ENCODE measurements at places on chromosomes 7 and 10.

GRCh38 chr7:11775401-11775800 is 56.6 kb downstream of the THSD7A start:
- DNase-seq: no peak

DNA sequence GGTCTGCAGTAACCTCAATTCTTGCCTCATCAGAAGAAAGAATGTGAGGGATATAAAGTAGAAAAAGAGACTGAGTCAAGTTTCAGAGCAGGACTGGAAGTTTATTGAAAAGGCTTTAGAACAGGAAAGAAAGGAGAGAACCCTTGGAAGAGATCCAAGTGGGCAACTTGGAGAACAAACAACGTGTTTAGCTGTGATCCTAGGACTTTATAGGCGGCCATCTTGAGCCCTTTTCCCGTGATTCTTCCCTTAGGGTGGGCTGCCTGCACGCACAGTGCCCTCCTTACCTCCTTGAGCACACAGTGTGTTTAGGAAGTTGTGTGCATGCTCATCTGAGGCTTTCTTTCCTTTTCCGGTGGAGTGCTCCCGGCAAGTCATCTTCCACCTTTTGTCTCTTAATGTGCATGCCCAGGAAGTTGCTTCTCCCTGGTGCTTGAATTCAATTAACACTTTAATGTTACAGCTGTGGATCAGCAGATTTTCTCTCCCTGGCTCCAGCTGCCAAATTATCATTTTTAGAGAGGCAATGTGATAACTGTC is 59.8 kb downstream of the ENTPD1 start:
- no peak for DNase-seq

- no peak for DNase-seq
These were observed 7.7 kb downstream of the ACSM6 start for GRCh38 chr10:95201736-95202135.

DNA sequence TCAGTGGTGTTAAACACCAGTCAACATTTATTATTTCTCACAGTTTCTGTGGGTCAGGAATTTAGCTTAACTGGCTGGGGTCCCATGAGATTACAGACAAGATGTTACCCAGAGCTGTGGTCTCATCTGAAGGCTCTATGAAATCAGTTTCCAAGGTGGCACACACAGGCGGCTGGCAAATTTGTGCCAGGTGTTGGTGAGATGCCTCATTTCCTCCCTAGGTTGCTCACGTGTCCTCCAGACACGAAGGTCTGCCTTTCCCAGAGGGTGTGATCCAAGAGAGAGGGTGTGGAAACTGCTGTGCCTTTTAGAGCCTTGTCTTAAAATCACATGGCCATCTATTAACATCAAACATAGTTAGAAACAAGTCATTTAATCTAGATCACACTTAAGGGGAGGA is 209.0 kb downstream of the JCAD start:
- DNase-seq: no peak

DNA sequence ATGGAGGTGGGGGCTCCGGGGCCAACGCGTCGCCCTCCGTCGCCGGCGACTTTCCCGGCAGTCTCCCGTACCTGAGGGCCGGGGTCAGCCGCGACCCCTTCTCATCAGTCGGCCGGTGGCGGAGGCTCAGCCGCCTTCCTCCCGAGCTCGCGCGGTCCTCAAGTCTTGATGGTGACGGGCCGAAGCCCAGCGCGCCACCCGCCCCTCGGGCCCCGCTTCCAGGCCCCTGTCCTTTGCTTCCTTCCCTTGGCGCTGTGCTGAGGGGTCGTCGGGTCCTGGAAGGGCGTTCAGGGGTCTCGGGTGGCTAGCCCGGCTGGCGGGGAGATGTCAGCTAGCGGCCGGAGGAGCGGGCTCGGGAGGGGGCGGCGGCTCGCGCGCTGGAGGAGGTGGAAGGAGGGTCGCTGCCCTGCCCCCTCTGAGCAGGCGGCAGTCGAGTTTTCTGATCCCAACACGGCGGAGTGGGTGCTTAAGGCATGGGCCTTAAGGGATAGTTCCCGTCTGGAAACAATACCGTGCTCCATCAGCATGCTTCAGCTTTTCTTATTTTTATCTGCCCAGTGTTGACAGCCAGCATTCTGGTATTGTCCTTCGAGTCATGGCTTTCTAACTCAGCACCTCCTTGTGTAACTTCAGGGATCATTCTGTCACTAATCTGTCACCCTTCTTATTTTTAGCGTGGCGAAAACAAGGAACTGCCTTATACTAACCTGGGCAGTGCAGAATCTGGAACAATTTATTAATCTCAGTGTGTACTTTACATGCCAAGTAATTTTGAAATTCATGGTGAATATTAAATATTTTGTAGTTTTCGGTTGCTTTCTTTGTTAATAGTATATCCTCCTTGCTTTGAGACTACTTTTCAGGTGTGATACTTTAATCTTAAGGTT is 748 bp downstream of the PHTF2 start:
- peak; percentile 47 for DNase-seq

DNA sequence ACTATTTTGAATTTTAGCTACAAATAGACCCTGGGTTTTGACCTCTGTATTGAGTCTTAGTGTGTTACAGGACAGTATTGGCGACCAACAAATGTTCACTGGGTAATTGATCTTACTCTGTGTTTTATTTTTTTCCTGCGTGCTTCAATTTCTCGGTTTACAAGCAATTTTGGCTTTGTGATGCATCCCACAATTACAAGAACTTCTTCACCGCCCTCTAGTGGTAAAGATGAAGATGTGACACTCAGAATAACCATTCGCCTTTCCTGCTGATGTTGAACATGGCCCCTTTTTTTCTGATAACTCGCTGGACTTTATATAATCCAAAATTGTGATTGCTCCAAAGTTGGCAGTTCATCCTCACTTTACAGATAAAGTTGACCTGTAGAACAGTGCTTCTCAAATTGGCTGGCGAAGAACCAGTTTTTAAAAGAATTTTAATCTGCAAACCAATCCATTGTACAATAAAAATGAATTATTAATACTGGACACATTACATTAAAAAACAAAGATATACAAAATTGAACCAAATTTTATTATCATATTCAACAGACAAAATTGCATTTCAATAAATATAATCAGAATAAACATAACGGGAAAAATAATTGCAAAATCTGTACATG is 20.2 kb upstream of the SMC3 start:
- peak; percentile 55 for DNase-seq

- DNase-seq: no peak
These were observed 3.2 kb upstream of the ZNF789 start for GRCh38 chr7:99469381-99470065.

- no peak for DNase-seq
These were observed 3.4 kb downstream of the KLF6 start for GRCh38 chr10:3781468-3782145.

- no peak for DNase-seq
These were observed 33.0 kb downstream of the PSAP start for GRCh38 chr10:71817831-71818655.

DNA sequence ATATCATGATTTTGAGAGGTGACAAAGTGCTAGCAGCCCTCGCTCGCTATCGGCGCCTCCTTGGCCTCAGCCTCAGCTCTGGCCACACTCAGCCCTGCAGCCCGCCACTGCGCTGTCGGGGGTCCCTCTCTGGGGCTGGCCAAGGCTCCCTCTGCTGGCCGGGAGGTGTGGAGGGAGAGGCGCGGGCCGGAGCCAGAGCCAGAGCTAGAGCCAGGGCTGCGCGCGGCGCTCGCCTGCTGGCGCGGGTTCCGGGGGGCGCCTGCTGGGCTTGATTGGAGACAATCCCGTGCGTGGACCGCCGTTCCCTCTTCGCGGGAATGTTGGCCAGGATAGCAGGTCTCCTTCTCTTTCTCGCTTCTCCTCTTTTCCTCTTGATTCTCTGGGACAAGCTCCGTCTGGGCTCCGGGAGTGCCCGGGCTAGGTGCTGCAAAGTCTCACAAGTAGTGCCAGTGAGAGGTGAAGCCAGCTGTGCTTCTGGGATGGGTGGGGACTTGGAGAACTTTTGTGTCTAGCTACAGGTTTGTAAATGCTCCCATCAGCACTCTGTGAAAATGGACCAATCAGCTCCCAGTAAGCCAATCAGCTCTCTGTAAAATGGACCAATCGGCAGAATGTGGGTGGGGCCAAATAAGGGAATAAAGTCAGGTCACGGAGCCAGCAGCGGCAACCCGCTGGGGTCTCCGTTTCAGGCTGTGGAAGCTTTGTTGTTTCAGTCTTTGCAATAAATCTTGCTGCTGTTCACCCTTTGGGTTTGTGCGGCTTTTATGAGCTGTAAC is 43.4 kb upstream of the ELMO1 start:
- DNase-seq: peak; percentile 11

DNA sequence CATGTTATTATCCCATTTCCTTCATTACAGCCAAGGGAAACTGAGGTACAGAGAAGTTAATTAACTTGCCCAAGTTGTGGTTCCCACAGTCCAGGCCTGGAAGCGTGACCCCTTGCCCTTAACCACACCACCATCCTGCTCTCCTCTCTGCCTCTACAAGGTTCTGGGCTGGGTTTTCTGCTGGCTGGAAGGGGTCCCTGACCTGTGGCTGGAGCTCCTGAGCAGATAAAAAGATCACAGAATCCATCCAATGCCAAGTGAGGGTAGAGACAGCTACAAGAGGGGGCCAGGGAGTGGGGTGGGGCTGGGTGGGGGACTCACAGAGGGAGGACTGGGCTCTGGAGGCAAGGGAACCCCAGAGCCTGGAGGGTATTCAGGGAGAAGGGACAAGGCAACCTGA is 9.7 kb downstream of the ASB10 start:
- no peak for DNase-seq

DNA sequence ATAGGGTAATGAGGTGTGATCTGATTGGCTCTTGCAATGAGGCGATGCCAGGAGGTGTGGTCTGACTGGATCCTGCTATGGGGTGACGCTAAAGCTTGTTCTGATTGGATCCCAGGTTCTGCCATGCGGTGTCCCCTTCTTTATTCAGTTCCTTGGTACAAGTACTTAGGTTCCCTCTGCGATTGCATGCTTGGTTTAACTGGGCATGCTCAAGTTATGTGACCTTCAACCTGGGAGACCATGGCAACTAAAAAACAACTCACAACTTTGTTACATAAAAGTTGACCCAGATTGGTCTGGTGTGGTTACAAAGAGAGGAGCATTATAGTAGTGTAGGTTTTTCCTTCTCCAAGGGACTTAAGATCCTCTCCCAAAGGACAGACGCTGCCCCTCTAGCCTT is 49.5 kb upstream of the DNAJC1 start:
- DNase-seq: no peak

DNA sequence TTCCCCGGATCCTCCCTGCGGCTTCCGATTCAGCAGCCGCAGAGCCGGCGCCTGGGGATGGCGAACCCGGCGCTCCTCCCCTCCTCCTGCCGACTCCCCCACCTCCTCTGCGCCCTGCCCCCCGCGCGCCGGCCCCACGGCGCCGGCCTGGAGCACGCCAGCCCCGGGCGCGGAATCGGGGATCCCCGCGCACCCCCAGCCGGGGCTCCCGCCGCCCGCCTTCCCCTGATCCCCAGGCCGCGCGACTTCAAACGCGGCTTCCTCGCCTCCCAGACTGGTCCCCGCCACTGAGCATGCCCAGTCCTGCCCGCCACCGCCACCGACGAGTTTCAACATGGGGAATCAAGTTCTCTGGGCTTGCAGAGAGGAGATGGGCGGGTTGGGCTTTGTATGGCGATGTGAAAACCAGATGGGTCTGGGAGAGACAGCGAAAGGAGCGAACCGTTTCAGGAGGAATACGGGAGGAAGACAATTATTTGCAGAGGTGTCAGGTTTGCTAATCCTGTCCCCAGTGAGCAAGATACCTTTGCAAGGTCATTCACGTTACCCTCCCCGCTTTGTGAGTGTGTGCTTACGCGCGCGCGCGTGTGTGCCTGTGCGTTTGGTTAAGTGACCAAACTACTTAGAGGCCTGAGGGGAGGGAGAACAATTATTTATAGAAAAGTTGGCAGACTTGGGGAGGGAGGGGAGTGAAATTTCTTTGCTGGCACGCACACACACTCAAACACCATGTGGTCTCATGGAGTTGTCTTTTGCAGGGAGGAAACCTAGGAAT is at the start of gene PANK1:
Gene PANK1, minus strand, starts transcription at position 276 of the 775 bp plus-strand sequence. CDS start 351 bp downstream, outside the sequence.
- peak; percentile 72 for DNase-seq

DNA sequence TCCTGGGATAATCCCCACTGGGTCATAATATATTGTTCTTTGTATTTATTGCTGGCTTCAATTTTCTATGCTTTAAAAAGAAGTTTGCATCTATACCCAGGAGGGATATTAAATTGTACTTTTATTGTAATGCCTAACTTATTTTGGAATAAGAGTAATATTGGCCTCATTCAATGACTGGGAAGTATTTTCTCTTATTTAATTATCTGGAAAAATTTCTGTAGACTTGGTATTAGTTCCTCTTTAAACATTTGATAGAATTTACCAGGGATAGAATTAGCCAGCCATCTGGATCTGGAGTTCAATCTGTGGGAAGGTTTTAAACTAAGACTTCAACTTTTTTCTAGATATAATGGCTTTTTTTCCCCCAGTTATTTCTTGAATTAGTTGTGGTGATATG is 115.2 kb upstream of the ZNF32 start:
- DNase-seq: no peak

DNA sequence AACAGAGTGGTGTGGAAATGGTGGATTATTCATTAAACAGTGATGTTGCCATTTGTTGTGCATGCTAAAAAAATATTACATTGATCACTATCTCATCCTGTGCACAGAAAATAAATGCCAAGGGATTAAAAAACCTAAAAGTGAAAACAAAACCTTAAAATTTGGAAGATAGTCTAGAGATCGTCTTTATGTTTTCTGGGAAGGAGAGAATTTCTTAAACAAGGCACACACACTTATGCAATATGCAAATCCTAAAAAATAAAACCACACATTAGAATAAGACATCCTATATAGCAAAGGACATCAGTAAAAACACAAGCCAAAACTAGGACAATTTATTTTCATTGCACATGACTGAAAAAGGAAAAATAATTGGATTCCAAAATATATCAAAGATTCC is 54.5 kb downstream of the MACC1 start:
- DNase-seq: no peak

DNA sequence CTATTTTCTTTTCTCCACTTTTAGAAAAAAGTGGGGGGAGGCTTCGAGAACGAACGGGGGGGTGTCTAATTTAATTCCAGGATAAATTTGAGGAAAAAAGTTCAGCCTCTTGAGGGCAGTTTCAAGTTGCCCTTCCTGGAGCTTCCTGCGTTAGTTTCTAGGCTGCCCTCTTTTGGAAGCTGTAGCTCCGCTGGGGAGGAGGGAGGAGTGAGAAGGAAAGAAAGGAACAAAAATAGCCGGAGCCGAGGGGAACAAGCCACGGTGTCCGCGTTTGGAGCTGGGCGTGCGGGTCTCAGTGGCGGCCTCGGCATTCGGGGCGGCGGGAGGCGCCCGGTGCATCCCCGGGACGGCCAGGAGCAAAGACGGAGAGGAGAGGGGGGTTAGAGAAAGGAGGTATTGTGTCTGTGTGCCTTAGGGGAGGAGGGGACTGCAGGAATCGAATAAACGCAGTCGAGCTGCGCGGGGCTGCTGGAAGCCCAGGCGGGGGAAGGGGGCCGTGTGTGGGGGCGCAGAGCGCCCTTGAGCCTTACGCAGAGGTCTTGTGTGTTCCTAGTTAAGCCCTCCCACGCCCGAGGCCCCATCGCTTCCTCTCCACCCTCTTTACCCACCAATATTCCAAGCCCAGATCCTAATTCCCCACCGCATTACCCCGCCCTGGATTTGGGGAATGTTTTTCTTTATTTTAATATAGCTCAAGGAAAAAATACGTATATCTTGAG is 2.0 kb upstream of the TNRC18 start:
- peak; percentile 62 for DNase-seq

- DNase-seq: no peak
These were observed 127.7 kb upstream of the AOAH start for GRCh38 chr7:36852017-36852416.

- no peak for DNase-seq
These were observed 644.4 kb downstream of the KCNMA1 start for GRCh38 chr10:76993213-76993612.

- peak; percentile 83 for DNase-seq
These were observed 55.0 kb downstream of the PRTFDC1 start for GRCh38 chr10:24897326-24897926.

- no peak for DNase-seq
These were observed 61.0 kb upstream of the MKRN1 start for GRCh38 chr7:140540136-140540777.
